ENCODE measurements at places on chromosomes 1 and 21.

DNA sequence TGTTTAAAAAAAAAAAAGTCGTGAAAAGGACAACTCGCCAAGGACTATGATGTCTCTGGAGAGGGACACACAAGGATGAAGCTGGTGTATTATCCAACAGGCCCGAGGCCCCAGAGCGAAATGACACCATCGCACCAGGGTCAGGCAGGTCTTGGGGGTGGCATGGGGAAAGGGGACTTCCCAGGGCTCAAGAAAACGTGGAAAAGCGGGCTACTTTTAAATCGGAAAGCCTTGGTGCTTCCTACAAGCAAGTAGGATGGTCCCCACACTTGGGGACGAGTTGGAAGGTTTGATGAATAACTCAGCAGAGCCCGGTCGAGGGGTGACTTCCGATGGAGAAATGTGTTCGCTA is 505 bp upstream of the GNPAT start:
- DNase-seq: peak; percentile 4

GRCh38 chr1:63004868-63005267 is 220.9 kb downstream of the ATG4C start:
- no peak for DNase-seq

DNA sequence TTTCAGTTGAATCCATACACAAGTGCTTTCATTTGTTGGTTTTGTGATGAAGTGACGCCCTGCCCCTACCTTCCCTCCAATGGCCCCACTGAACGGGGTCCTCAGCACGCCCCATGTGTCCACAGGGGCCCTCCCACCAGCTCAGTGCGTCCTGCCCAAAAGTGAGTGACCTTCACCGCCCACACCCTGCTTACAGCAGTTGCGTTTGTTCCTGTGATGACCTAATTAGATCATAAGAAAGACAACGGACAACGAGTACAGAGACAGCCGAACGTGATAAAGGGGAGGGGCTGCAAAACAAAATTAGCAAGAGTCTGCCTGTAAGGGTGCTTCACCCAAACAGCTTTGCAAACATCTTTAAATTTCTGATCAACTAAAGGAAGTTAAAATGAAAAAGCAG is 38.2 kb upstream of the RIPK4 start:
- DNase-seq: no peak

GRCh38 chr1:232511172-232511571 is 118.8 kb downstream of the SIPA1L2 start:
- no peak for DNase-seq

DNA sequence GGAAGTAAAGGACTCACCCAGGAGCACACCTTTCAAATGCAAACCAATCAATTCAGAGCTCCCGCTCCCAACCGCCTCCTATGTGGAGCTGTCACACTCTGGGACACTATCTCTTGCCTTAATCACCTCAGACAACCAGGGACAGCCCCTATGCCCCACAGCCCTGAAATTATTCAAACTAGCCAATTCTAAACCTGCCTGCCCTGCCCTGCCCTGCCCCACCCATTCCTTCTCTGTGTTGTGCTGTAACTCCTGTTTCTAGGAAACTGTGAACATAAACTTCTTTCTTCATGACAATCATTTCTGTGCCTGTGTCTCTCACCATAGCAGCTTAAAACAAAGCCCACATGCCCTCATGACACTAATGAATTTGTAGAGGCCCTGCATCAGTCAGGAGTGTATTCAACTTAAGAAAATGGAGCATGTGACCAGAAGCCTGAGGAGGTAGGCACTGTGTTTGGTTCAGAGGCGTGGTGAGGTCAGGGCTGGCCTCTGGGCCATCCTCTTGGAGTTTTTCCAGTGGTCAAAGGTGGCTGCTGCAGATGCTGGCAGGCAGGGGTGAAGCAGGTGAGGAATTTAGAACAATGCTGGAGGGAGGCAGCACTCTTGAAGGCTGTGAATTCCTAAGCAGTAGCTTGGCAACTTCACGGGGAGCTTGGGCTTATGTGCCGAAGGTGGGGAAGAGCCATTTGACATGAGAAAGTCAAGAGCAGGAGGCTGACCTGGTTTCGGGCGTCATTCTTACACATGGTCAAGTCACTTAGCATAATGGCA is 74.5 kb downstream of the RHOU start:
- DNase-seq: no peak

DNA sequence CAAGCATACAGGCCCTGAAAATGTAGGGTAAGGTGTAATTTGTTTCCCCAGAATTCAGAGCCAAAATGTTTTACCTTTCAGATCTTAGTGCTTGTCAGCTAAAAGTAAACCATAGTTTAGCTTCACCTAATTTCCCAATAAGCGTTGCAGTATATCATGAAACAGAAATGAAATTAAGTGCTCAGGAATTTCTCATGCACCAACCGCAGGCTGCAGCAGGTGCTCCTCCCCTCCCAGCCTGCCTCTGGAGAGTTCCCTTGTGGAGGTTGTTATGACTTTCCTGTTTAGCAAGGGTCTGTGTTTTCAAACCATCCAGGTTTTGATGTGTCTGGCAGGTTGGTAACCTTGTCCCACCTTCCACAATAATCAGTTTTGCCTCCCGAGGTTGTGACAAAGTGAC is 118.5 kb downstream of the HLX start:
- DNase-seq: no peak

DNA sequence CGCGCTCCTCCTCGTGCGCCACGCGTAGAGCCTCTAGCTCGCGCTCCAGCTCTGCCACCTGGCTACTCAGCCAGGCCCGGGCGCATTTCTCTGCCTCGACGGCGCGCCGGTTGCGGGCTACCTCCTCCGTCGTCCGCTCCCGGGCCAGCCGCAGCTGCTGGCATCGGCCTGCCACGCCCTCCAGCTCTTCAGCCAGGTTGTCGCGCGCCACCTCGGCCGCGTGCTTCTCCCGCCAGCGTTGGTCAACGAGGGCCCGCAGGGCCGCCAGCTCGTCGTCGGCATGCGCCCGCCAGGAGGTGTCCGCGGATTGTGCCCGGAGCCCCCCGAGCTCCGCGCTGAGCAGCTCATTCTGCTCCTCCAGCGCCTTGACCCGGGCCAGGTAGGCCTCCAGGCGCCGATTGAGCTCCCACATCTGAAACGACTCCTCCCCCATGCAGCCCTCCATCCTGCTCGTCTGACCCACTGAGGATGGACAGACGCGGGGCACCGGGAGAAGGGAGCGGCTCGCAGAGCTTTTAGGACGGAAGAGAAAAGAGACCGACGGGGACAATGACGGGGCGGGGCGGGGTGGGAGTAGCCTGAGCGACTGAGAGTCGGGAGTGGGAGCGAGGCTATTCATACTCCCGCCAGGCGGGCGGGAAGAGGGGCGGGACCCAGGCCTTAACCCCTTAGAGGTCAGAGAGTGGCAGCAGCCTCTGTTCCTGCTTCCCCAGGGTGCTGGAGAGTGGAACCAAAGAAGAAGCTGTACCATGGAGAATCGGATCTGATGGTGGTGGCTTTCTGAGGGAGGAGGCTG is at the start of gene NES:
NES (minus strand) TSS at position 588 of the 796 bp plus-strand sequence; CDS start at position 445, 143 bp downstream.
- no peak for DNase-seq

GRCh38 chr1:15173863-15174614 is 20.5 kb downstream of the TMEM51 start:
- DNase-seq: no peak

- DNase-seq: no peak
Measured at GRCh38 chr1:22533244-22533895, 29.9 kb upstream of the EPHA8 start.

- no peak for DNase-seq
Measured at GRCh38 chr1:188270497-188270896, 1441.7 kb downstream of the PLA2G4A start.

DNA sequence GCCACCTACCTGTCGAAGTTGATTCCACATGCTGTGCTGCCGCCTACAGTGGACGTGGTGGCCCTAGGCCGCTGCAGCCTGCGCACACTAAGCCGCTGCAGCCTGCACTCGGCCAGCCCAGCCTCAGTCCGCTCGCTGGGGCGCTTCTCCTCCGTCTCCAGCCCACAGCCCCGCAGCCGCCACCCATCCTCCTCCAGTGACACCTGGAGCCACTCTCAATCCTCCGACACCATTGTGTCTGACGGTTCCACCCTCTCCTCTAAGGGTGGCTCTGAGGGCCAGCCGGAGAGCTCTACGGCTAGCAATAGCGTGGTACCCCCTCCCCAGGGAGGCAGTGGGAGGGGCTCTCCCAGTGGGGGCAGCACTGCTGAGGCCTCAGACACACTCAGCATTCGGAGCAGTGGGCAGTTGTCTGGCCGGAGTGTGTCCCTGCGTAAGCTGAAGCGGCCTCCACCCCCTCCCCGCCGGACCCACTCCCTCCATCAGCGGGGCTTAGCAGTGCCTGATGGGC is 46.9 kb downstream of the YARS1 start:
- DNase-seq: no peak

DNA sequence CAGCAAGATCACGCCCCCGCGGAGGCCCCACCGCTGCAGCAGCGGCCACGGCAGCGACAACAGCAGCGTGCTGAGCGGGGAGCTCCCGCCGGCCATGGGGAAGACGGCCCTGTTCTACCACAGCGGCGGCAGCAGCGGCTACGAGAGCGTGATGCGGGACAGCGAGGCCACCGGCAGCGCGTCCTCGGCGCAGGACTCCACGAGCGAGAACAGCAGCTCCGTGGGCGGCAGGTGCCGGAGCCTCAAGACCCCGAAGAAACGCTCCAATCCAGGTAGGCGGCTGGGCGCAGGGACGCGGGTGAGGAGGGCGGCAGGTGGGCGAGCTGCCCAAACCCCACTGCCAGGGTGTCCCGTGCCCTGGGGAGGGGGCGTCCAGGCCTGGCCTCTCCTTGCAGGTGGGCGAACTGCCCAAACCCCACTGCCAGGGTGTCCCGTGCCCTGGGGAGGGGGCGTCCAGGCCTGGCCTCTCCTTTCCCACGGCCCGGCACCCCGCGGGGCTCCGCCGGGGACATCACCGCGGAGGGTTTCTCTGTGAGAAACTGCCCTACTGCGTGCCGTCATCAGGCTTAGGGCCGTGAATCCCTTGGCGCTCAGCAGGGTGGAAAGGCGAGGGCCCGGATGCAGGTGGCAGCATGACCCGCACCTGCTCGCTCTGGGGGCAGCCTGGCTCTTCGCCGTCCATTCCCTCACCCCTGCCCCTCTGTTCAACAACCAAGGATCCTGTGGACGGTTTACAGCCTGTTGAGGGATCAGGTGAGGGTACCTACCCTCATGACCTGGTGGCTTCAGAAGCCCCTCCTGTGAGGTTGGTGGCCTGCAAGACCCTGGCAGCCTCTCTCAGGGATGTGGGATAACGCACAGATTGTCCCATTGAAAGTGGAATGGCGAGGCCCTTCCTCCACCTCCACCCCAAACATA is 534.0 kb downstream of the KIF26B start:
- DNase-seq: no peak

DNA sequence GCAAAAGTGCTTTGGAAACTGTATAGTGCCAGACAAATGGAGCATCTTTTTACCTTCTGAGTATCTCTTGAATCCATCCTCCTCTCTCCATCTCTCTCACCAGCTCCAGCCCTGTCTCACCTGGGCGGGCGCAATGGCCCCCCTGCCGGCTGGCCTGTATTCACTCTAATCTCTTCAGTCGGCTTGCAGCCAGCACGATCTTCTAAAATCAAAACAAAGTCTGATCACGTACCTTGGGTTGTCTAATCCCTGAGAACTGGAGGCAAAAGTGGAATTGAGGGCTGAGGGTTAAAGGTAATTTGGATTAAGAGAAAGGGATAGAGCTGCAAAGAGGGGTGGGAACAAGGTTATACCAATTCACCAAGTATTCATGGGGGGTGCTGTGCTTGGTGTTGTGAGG is 46.0 kb upstream of the LRRN2 start:
- DNase-seq: no peak

- no peak for DNase-seq
Measured at GRCh38 chr1:150749720-150750311, 15.8 kb downstream of the CTSS start.

GRCh38 chr1:224435318-224435763 is 744 bp upstream of the WDR26 start:
- DNase-seq: peak; percentile 5

DNA sequence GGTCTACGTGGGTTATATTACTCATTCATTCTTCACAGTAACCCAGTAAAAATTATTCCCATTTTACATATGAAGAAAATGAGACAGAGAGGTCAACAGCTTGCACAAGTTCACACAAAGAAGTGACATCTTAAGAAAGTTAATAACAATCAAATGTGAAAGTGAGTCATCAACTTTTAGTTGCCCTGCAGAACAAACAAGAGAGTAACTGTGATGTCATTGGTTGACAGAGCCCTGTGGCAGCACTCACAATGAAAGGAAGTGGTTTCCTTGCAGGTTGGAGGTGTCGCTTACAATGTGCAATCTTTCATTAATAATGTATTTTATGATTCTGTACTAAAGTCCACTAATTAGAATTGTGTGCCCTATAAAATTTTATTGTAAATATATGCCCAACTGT is 369.6 kb downstream of the RYR2 start:
- DNase-seq: no peak

- DNase-seq: no peak
Measured at GRCh38 chr1:200872446-200873115, at the start of gene GPR25. GPR25 (plus strand) TSS chr1:200872981; CDS start chr1:200873038, 57 bp downstream.

GRCh38 chr1:199041173-199041914 is 402.5 kb downstream of the PTPRC start:
- DNase-seq: no peak

GRCh38 chr1:157399343-157399983 is 152.9 kb downstream of the FCRL5 start:
- DNase-seq: no peak

- DNase-seq: no peak
Measured at GRCh38 chr1:3735688-3736087, 16.6 kb upstream of the CCDC27 start.

Measured in stimulated activated CD4-positive, alpha-beta T cell treated with anti-CD3 and anti-CD28 coated beads, Interleukin-4, amount 100 ng/mL, for 1 hour (primary cell).